ENCODE measurements at places on chromosomes 3 and 15.
A peak's percentile ranks its signal among the peaks of the same experiment; 100 is the strongest.

DNA sequence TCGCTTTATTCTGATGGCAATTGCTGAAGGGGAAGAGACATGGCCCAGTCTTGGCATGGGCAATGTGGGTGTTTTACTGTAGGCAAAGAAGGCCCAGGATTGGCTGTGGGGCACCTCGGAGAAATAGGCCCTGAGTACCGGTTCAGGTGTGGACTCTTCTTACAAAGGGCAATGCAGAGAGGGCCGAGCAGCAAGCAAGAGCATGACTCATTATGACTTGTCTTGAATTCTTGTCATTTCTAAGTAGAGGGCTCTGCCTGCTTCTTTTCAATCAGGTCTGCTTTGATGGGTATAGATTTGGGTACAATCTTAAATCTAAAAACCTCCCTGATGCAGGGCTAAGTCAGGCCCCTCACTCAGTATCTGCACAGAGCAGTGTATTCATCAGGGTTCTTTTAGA lies 14.8 kb upstream of the BUB1B start:
- no peak for DNase-seq

DNA sequence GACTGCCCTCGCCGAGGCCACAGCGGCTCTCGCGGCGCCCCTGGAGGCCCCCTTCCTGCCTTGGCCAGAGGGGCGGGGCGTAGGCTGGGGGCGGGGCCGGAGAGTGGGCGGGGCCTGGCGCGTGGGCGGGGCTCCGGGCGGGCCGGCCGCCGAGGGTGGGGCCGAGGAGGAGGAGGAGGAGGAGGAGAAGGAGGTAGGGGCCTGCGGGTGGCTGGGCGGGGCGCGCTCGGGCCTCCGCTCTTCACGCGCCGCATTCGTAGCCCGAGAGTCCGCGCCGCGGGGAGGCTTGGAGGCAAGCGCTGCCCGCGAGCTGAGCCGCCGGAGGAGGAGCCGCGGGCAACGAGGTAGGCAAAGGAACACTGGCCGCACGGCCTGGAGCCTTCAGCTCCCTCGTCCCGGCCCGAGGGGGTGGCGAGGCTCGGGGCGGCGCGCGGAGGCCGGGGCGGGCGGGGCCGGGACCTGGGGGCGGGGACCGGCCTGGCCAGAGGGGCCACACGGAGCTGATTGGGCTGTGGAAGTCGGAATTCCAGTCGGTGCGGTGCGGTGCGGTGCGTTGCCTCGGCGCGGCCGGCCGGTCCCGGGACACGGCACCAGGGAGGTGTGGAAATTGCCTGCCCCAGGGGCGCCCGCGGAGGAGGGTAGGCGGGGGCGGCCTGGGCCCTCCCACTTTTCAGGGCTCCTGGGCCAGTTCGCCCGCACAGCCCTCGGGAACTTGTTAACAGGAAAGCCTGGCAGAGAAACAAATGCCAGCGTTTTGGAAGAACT lies at the start of gene PPP2R3A:
Gene PPP2R3A (plus strand): TSS at position 223 of the 765 bp plus-strand sequence. CDS start 35,771 bp downstream, outside the sequence.
- DNase-seq = peak; percentile 67

GRCh38 chr15:69529141-69529540 lies 76.5 kb downstream of the RPLP1 start:
- DNase-seq = no peak

DNA sequence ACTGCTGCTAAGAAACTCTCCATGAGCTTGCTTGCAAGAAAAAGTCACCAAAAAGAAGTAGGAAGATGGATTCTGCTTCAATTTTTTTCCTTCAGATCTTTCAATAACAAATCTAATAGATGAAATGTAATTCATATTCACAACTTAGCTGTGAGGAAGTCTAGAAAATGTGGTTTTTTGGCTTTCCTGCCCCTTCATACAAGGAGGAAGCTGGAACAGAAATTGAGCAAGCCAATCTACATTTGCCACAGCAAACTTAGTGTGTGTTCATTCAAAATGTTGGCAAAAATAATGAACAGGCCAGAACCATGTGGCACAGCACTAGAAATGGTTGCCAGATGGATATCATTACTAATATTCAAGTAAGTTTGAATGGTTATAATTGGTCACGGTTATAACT lies 93.2 kb upstream of the NEDD4 start:
- no peak for DNase-seq

GRCh38 chr3:142981108-142981507 lies 17.6 kb upstream of the PAQR9 start:
- no peak for DNase-seq

DNA sequence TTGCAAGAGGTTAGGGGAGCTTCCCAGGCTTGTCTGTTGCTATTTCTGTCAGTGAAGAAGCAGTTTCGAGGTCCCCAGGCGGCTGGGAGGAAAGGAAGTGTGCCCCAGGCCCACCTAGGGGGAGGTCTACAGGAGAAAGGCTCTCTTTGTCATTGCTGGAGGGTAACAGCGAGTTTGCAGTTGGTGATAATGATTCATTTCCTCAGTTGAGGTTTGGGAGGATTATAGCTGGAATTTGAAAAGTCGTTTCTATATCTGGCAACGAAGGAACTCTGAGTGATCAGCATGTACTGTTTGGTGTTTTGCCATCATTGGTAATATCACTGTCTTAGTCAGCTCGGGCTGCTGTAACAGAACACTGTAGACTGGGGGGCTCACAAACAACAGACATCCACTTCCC lies 65.5 kb upstream of the UBE3A start:
- no peak for DNase-seq

DNA sequence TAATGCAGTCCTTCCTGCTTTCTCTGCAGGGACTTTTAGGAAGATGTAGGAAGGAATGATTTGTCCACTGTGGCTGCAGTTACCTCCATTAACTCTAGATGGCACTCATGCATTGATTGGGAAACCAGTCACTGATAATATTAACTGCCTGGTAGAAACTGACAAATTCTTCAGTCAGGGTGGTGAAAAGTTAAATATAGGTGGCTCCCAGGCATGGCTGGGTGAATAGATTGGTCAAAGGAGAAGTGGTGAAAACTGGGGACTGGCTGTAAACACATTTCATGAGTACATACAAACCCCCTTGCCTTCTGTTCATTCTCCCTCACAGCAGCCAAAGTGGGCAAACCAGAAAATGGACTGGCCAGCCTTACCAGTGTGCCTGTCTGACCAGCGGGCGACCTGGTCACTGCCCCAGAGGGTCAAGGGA lies 333.4 kb downstream of the THSD4 start:
- no peak for DNase-seq

GRCh38 chr15:100759106-100759505 lies 120.5 kb upstream of the ALDH1A3 start:
- no peak for DNase-seq
